SHP77 treated with DMSO at 0.1 percent for 48 hours (cell line): ENCODE measurements at places on chromosomes 16 and 17.

GRCh38 chr16:68636064-68636560 is 9.0 kb upstream of the CDH3 start:
- no peak for DNase-seq

- DNase-seq = no peak
Observed at GRCh38 chr16:27726621-27727261, 176.8 kb downstream of the KATNIP start.

GRCh38 chr16:72085002-72085401 is 8.4 kb downstream of the TXNL4B start:
- DNase-seq = no peak

GRCh38 chr16:23343643-23344612 is 41.8 kb downstream of the SCNN1B start:
- no peak for DNase-seq

DNA sequence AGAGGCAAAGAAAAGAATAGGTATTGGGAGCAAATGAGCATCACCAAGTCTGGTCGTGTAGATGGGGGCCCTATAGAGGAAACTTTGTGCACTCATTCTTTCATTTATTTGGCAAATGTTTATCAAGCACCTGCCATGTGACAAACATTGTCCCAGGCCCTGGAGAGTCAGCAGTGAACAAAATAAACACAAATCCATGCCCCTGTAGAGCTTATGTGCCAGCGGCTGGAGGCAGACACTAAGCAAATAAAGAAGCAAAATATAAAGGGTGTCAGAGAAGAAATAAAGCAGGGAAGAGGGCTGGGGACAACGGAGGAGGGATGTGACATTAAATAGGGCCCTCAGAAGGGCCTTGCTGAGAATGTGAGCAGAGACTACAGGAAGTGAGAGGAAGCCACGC is 45.5 kb downstream of the KATNIP start:
- peak; percentile 1 for DNase-seq

DNA sequence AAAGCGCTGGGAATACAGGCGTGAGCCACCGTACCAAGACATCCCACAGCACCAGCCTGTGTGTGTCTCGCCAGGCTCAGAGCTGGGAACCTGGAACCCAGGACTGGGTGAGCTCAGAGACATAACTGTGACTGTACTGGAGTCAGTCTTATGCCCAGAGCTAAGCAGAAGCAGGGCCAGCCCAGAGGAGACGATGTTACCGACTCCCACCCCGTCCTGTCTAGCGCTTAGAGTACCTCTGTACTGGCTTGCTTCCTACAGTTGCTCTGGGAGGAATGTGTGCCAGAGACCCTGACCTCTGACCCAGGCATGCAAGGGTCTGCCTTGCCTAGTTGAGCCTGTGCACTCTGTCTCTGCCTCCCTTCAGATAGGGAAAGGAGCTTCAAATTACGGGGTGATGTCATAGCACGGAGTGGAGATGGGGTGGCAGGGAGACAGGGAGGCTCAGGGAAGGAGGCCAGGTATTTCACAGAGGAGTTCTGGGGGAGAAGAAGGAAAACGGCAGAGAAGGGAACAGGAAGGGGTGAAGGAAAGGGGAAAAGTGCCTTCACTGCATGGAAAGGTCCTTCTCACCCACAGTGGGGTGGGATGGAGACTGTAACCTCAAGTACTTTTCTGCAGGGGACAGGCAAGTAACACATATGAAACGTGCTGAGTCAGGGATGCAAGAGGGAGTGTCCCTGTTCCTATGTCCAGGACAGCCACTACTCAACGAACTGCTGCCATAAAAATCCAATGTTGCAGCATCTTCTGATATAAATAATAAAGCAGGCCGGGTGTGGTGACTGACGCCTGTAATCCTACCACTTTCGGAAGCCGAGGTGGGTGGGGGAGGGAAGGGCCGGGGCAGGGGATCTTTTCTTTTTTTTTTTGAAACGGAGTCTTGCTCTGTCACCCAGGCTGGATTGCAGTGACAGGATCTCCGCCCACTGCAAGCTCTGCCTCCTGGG is 5.8 kb upstream of the ARMC5 start:
- DNase-seq = no peak

DNA sequence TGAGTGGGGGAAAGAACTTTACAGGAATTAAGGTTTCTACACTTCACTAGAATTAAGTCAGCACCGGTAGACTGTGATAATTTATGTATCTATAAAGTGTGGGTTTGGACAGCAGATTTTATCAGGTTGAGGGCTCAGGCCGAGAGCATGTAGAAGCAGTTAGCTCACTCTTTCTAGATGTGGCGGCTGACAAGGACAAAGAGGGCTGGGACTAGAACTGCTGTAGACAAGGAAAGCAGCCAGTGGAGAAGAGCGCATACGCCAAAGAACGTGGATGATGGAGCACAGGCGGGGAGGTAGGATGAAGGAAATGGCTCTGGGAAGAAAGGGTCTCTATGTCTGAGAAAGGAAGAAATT is 504 bp upstream of the GOSR1 start:
- peak; percentile 59 for DNase-seq

GRCh38 chr17:72600934-72601333 is 480.1 kb downstream of the SOX9 start:
- no peak for DNase-seq

DNA sequence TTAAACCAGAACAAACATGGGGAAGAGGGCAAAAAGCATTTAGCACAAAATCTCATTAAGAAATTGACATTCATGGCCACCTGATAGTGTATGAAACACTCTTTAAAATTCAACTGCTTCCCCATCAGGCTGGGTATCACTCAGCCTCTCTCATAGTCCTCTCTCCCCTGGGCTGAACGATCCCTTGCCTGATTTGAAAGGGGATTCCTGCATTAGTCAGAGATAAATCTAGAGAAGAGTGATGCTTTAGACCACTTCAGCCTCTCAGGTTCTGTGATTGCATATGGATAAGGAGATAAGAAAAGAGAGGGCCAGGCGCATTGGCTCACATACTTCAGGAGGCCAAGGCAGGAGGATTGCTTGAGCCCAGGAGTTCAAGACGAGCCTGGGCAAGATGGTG is 280.0 kb downstream of the SOX9 start:
- DNase-seq = no peak

DNA sequence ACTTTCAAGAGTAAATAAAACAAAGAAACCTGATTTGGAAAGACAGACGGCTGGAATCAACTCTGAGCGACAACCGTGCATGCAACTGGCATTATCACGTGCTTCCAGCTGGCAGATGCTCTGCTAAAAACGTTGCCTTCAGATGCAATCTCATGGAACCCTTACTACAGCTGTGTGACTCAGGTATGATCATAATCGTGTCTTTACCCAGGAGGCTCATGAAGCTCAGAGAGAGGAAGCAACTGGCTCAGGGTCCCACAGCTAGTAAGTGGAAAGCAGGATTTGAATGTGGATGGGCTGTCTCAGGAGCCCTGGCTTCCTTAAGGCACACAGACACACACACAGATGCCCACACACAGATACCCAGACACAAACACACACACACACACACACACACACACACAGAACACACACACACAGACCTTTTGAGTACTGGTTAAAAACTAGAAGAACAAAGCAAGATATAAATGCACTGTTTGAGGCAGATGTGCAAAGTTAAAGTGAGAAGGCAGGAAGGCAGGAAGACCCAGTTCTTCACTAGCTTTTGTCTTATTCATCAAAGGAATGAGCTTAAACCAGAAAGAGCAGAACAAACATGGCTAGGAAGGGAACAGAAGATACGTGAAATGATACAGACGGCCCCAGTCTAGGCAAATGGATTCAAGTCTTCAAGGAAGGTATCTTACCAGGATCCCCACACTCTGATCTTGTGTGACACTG is 275.2 kb downstream of the MAF start:
- no peak for DNase-seq

- DNase-seq = no peak
Observed at GRCh38 chr17:37608351-37609169, 658 bp downstream of the SYNRG start.

DNA sequence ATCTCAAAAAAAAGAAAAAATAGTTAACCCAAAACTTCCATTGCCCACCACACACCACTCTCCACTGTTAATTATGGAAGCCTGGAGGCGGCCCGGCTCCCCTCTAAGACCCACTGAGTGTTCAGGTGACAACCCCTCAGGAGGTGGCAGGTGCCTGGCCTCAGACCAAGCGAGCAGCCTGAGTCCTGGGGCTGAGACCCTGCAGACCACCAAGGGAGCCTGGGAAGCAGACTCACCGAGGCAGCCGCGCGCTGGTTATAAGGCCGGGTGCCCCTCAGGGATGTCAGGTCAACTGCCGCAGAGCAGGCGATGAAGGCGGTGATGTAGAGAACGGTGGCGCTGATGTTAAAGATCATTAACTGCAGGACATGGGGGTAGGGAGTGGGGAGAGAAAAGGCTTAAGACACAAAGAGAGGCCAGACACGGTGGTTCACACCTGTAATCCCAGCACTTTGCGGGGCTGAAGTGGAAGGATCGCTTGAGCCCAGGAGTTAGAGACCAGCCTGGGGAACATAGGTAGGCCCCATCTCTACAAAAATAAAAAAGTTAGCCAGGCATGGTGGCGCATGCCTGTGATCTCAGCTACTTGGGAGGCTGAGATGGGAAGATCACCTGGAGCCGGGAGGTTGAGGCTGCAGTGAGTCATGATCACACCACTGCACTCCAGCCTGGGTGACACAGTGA is 13.3 kb downstream of the ARL2BP start:
- DNase-seq = no peak

DNA sequence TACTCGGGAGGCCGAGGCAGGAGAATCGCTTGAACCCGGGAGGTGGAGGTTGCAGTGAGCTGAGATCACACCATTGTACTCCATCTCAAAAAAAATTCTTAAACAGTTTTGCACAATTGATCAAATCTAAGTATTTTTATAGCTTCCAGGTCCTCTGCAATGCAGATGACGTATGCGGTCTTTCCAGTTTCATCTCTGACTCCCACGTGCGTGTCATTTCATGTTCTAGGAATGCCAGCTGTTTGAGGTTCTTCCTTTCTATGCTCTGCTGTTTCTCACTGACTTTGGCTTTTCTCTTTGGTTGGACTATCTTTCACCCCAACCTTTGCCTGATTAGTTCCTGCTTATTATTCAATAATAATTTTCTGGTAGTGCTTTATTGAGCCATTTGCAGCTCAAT is 16.2 kb downstream of the CHP2 start:
- no peak for DNase-seq

DNA sequence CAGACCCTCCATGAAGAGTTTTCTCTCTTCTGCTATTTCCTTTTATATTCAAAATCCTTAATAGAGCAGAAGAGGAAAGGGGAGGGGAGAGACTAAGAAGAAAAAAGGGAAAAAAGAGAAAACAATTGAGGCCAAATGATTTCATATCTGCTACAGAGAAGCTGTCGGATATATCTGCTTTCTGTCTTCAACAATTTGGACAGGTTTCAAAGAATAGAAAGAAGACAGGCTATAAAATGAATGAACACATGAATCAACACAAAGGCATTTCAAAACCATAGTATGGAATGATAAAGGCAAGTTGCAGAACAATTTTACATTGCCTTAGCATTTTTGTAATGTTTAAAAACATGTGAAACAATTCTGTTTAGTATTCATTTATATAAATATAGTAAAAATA is 4.7 kb upstream of the CMTR2 start:
- DNase-seq = no peak

- no peak for DNase-seq
Observed at GRCh38 chr17:13157656-13158055, 139.8 kb upstream of the ELAC2 start.

GRCh38 chr17:74671031-74671771 is 41.5 kb downstream of the CD300LF start:
- no peak for DNase-seq

- DNase-seq = no peak
Observed at GRCh38 chr16:81384006-81384405, 60.6 kb upstream of the CMIP start.
